NCI-H1105 (cell line): ENCODE measurements at places on chromosomes 2 and 18.

DNA sequence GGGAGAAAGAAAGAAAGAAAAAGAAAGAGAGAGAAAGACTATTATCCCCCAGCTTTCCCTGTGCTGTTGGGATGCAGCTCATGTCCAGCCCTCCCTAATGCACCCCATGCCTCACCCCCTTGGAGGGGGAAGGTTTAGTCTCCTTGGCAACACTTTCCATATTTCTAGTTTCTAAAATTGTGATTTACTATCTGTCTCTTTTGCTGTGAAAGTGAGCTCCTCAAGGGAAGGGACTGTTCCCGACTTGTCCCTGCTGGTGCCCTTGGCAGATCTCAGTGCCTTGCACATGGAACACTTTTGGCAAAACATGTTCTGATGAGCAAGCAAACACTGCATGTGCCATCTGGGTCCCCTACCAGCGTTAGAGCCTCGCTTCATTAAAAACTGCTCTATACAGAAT is 11.7 kb upstream of the NAPG start:
- DNase-seq, result no peak

DNA sequence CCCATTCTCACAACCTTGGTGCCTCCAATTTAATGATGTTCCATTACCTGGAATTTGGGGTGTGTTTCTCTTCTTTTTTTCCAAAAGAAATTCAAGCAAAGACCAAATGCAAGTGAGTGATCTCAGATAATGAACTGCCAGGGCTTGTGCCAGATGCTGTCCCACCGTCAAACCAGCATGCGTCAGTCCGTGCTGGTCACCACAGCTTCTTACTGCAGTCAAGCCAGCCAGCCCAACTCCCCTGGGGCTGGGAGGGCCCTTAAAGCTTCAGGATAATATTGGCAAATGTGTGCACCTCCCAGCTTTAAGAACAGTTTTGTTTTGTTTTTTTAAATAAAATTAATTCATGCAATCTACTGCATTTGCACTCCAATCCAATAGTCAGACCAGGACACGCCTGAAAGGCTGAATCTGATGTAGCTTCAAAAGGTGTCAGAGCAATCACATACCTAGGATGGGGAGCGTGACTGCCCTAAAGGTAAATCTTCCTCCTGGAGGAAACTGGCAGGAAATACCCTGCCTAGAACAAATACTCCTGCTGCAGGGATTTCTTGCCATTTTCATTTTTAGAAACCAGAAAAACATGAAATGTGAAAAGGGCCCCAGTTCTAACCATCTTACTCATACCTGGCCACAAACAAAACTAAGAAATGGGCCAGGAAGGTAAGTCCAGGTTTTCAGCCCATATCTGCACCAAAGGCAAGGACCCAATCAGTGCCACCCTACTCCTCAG is 26.8 kb upstream of the SP3 start:
- DNase-seq, result no peak

DNA sequence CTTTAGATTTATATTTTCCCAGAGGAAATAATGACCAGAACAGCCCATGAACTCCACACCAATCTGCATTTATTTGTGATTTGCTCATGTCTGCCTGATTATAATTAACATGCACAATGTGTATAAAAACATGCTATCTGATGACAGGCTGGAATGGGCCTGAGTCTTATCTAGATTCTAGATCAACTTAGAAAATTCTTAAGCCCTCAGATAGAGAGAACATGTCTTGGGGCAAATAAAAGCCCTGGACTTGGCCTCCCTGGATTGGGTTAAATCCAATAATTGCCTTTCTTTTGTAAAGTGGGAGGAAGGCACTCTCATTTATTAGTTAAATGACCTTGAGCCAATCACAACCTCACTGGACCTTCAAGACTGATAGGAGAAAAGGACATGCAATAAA is 61.8 kb downstream of the EVA1A start:
- DNase-seq, result no peak

DNA sequence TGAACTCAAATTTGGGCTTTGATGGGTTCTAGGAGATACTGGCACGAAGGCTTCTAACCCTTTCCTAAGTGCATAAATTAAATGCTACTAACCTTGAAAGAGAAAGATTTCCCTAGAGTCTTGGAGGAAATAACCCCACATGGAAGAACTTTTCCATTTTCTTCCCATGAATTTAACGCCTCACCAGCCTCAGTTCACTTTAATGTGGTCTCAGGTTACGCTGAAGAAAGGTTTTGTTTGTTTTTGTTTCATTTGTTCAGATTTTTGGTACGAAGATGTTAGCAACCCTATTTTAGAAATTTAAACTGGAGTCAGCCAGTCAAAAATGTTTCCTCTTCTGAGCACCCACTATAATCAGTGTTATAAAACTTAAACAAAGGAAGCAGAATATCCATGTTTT is 30.7 kb downstream of the METTL4 start:
- no peak for DNase-seq

- DNase-seq, result no peak
These were observed at the start of gene OXER1 for GRCh38 chr2:42764096-42764495. Gene OXER1, minus strand, starts transcription at chr2:42764135. Its CDS starts 73 bp downstream, at chr2:42764062.

DNA sequence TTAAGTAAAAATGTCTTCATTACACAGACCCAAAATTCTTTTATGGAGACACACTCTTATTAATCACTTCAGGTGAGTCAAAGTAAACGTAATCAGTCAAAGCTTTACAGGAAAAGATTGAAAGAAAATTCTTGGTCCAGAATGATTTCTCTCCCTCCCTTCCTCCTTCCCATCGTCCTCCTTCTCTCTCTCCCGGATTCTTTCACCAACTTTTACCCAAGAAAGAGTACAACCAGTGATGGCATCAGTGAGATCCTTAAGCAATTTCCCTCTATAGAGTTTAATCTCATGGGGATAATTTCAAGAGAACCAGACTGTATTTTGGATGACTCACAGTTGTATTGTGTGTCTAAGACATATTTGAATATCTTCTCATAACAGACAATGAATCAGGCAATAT is 258.1 kb downstream of the ALK start:
- no peak for DNase-seq

DNA sequence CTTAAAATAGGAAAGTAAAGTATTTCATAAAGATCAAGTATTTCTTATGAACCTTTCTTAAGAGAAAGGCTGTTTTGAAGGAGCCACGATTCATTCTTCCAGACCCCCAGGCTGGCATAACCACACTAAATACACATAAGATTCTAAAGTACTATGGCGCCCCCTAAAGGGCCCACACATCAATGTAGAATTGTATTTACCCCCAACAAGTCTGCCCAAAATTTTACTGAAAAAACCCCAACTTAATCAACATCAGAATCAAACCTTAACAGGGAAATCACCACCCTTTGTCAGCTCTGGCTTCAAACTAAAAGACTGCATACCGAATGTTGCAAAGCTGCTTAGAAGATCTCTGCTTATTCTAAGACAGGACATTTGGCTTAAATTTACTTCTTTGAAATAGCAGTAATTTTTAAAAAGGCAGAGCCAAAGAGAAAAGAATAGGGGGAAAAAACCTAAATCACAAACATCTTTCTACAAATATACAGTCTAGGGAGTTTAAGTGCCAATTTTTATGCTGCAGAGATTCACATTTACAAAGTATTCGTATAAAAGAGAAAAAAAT is 20.4 kb upstream of the BCL2 start:
- peak; percentile 46 for DNase-seq

DNA sequence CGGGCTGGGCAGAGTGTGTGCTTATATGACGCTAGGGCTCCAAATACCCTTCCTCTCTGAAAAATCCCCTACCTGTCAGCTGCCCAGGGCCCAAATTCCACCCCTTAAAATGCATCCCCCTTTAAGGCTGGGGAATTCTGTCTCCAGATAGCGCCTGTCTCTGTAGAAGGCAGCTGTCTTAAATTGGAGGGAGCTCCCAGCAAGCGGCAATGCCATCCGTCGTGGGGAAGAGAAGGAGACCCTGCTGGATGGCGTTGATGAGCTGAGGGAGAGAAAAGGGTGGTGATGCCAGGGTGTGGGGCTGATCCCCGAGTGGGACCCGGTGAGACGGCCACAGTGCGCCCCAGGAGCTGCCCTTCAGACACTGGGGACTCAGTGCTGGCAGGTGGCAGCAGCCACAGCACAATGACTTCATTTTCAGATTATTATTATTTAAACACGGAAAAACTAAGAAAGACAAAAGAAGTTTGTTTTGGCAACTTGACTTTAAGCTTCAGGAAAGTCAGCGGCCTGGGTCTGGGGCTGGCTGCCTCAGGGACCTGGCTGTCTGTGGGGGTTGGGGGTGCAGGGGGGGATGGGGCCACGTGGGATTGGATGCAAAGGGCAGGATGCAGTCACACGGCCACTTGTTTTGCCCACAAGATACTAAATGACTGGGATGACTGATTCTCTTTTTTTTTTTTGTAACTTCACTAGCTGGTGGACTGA is 152.8 kb downstream of the TFCP2L1 start:
- no peak for DNase-seq

GRCh38 chr18:78411539-78411938 is 568.1 kb upstream of the SALL3 start:
- DNase-seq, result no peak

DNA sequence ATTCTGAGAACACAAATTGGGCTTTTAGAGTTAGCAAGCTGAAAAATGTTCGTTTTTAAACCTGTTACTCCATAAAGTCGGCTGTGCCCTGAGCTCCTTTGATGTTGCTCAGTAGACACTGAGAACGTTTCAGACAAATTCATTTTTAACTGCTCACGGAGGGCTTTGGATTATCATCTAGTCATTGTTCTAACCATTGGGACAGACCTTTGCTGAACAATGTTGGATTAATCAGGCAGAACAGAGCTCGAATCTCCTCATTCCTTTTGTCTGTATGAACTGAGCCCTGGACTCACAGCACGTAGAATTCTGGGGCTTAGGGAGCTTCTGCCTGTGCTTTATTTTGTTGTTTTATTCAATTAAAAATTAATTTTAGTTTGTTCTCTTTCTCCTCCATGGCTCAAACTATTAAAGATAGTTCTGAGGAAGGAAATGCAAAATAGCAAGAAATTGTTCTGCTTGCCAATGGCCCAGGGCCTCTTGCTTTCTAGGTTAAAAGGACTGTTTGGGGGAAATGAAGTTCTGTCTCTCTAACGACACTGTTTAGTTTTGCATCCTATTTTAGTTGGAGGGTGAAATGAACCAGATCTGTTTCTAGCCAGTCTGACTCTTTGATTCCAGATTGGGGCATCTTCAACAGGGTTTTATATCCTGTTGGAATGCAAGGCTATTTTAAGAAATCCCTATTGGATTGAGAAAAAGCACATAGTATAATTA is 114.7 kb upstream of the CXCR4 start:
- DNase-seq, result no peak

DNA sequence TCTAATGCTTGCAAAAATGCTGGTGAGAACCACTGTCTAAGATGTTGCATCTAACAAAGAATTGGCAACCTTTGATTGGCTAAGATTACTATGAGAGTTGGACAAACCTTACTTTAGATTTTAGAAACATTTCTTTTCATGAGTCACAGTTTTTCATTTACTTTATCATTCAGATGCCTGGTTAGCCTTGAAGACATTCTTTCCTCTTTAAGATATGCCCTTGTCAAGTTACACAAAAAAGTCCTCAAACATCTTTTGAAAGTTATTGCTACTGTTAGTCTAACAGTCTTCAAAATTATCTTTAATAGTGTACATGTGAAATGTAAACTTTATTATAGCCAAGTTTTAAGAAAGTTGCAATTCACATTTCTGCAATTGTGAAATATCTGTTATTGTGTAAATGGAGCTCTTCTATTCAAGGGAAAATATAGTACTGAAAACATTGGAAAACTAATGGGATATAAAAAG is 276.3 kb downstream of the RND3 start:
- DNase-seq, result no peak

DNA sequence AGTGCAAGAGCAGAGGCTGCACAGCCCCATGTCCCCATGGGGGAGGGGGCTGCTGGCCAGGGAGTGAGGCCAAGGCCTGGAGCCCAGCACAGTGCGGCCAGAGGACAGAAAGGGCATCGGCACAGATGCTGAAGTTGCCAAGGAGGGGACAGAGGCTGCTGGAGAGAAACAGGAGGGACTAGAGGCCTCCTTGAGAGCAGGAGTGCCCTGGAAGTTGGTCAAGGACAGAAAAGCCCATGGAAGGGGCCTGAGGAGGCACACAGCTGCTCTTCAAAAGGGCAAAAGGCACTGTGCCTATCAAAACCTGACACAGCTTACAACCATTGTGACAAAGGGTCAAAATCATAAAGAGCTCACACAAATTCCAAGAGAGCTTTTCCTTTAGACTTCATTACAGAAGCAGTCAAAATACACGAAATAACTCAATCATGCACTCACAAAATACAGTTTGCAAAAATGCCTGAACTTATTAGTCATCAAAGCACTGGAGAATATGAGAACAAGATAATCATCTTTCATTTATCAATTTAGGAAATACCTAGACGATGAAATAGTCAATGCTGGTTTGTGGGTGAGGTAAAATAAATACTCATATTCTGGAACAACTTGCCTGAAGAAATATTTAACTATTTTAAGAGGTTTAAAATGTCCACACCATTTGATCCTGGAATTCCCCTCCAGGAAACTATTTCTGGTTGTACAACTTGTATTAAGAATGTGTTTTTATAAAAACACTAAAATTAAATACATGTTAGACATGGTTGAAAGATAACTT is 79.6 kb downstream of the USP40 start:
- DNase-seq, result no peak

DNA sequence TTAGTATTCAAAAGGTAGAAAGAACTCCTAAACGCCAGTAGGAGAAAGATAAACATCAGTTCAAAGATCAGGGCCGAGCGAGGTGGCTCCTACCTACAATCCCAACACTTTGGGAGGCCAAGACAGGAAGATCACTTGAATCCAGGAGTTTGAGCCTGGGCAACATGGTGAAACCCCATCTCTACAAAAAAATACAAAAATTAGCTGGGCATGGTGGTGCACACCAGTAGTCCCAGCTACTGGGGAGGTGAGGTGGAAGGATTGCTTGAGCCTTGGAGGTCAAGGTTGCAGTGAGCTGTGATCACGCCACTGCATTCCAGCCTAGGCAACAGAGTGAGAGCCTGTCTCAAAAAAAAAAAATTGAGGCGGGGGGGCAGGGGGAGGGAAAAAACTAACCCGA is 40.6 kb downstream of the MBOAT2 start:
- no peak for DNase-seq

DNA sequence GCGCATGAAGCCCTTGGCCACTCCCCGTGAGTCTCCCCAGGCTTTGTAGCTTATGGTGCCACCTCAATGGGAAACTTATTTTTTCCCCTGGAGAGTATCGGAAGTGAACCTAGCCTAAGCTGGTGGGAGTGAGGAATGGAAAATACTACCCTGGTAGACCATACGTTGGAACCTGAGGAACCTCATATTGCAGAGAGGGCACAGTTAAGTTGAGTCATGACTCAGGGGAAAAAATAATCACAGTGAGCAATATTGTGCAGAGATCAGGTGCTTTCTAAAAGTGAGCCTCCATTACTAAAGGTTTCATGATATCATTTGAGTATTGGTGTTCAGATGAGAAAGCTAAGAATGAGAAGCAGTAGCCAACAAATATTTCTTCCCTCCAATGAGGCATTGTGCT is 360.5 kb upstream of the NT5C1B start:
- DNase-seq, result no peak

DNA sequence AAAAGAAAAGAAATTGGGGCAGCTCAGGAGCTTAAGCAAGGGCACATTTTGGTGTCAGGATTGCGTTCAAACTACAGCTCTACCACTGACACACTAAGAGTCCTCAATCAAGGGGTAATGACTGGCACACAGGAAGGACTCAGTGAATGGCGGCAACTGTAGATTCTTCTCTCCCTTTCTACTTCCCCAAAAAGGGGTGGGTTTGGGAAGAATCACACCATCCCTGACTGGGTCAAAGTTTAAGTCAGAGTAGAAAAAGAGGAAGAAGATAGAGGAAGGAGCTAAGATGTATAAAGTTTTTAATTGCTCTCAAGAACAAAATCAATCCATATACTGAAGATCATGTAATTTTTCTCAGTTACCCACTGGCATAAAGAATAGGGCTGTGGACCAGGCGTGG is 2.6 kb downstream of the NLRC4 start:
- no peak for DNase-seq

GRCh38 chr18:70463085-70463484 is 174.2 kb downstream of the SOCS6 start:
- no peak for DNase-seq
